ENCODE measurements at places on chromosomes 7 and 10.

- no peak for DNase-seq
Observed at GRCh38 chr10:9009505-9009904, 955.0 kb downstream of the GATA3 start.

DNA sequence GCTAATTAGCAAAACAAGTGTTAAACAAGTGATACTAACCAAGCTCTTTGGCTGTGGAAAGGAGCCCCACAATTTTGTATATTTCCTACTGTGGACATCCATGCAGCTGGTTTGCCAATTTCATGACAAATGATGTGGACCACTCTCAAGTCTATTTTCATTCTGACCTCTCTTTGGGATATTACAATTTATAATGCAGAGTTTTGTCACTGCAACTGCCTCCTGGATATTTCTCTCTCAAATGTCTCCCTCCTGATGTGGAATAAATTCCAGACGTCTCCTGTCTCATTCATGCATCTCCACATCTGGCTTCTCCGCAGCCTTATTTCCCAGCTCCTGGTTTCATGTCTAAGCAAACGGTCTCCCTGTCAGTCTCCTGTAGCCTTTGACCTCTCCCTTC is 80.6 kb upstream of the RHEB start:
- no peak for DNase-seq

DNA sequence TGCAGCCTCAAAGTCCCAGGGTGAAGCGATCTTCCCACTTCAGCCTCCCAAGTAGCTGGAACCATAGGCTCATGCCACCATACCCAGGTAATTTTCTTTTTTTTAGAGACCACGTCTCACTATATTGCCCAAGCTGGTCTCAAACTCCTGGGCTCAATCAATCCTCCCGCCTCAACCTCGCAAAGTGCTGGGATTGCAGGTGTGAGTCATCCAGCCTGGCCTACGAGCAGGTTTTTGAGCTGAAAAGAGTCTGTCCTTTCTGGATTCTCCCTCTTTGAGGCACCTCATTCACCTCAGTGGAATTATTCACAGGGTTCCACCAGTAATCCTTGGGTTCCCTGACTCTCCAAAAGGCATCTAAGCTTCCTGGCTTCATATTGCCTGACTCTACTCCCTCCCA is 7.6 kb upstream of the LEP start:
- no peak for DNase-seq

DNA sequence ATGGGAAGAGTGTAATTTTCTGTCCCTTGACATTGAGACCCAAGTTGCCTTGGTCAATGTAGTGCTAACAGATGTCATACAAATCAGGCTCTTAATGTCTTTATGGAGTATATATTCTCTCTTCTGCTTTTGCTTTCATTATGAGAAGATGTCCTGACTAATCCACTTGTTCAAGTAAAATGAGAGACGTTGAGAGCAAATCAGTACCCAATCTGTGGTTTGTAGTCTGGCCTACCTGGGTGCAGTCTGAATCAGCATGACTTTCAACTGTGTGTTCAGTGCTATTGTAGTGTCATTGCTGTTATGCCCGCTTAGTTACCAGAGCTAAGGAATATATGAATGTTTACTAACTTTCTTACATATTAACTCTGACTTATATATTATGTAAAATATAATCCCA is 612.4 kb downstream of the ANKRD7 start:
- no peak for DNase-seq

GRCh38 chr7:121302214-121302745 is 26.5 kb upstream of the WNT16 start:
- DNase-seq: peak; percentile 97

Data from HCT116 (cell line).